HT1080 (cell line): ENCODE measurements at places on chromosomes 13 and 19. TPM values are rescaled to one million over a fixed set of nuclear protein-coding genes. Genes with fewer than 3 reads are reported as not detected.

DNA sequence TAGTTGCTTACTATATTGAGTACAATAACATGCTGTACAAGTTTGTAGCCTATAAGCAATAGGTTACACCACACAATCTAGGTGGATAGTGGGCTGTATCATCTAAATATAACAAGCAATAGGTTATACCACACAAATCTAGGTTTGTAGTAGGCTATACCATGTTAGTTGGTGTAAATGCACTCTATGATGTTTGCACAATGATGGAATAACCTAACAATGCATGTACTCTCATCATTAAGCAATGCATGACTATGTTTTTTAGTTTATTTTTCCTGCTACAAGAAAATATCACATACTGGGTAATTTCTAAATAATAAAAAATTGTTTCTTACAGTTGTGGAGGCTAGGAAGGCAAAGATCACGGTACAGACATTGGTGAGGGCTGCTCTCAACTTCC, 262.5 kb downstream of the SLITRK6 start:
- no peak for DNase-seq

DNA sequence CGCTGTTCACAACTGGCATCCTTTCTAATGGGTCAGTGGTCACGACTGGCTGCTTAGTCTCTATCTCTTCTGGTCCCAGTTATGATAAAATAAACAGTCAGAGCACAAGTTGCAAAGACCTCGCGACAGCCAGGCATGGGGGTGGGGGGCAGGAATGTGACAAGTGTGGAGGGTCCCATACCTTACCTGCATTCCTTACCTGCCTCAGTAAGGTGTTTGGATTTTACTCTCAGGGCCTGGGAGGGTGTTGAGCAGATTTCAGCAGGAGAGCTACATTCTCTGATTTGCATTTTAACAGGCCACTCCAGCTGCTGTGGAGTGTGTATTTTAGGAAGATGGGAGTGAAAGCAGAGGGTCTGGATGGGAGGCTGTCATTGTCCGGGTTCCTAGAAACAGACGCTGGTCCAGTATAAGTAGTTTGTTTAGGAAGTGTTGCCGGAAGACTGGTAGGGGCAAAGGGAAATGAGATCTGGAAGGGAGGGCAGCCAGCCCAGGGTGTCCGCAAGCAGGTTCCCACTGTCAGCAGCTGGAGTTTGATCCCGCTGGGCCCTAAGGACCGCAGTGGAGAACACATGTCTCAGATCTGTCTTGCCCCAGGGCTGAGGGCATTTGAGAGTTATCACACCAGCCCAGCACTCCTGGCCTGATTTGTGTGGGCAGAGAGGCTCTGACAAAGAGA, 920.0 kb downstream of the UQCRFS1 start:
- no peak for DNase-seq

GRCh38 chr13:52127378-52127777, 1.5 kb downstream of the NEK5 start:
- DNase-seq, result no peak

DNA sequence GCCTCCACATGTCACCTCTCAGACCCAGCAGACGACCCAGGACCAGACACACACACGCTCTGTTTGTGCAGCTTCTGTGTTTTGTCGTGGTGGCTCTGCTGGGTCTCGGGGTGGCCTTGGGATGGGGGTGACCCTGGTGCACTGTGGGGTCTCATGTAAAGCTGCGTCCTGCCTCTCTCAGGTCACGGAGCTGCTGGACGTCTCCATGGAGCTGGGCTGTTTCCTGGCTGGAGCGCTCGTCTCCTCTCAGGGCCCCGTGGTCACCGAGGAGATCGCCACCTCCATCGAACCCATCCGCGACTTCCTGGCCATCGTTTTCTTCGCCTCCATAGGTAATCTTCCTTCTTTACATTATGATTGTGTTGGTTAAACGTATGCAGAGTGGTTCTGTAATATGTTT, 45.4 kb upstream of the TFDP1 start:
- no peak for DNase-seq

Gene ZNF723
- total RNA-seq, result not detected in 2 replicates
